ENCODE measurements at places on chromosomes 16 and 17.

GRCh38 chr16:4152267-4152666 is 36.0 kb upstream of the ADCY9 start:
- DNase-seq: no peak

DNA sequence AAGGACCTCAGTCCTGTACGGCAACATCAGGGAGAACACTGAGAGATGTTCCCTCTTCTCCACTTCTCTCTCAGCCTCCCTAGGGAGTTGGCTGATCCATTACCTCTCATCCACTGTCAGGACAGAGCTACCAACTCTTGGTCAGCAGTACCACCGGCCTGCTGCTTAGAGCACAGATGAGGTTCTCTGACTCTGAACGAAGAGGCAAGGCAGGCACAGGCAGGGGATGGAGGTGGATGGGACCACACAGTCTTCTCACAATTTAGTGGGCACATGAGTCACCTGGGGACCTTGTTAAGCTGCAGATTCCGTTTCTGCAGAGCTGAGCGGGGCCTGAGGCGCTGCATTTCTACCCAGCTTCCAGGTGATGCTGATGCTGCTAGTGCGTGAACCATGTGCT is 128.6 kb upstream of the CCL2 start:
- DNase-seq: no peak

DNA sequence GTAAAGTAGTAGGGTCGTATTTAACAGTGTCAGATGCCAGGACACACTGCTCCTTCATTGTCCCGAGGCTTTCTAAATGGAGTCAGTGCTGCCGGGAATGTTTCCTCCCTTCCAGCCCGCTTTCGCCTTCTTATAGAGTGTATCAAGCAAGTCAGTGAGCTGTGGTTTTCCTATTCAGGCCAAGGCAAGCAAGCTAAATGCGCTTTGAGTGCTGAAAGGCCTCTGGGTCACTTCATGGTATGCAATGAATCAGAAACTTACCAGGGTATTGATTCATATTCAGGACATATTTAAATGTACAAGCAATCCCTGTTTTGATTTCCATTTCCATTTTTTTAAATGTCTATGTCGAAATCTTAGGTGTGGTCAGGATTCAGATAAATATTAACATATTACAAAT is 327.9 kb upstream of the SOX9 start:
- DNase-seq: no peak

- no peak for DNase-seq
These were observed 109.1 kb downstream of the PRKCA start for GRCh38 chr17:66411520-66411919.

- peak; percentile 59 for DNase-seq
These were observed 2.5 kb downstream of the ADPRM start for GRCh38 chr17:10699856-10700255.

DNA sequence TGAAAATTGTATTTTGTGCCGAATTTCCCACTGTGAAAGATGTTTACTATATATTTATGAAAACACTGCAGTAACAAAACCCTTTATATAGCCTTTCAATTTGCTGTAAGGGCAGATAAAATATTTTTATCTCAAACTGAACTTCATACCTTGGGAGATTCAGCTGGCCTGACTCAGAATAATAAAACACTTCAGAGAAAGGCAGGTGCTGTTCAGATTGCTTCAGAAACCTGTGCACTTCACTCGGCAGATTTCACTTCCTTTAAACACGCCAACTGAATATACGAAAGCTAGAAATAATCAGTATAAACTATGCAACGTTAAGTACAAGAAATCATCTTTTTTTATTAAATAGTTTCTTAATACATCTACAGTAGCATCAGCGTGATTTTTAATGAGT is 839.1 kb upstream of the RBFOX1 start:
- DNase-seq: no peak

Measured in KBM-7 (cell line).